ENCODE measurements at places on chromosomes 5 and 9. TPM values are rescaled to one million over a fixed set of nuclear protein-coding genes. Genes with fewer than 3 reads are reported as not detected.

GRCh38 chr5:154487541-154487940 lies 9.5 kb upstream of the HAND1 start:
- DNase-seq: no peak

GRCh38 chr5:89769975-89770374 lies 639.6 kb downstream of the CETN3 start:
- DNase-seq: no peak

TAF11L5 gene
- total RNA-seq: not detected

PKD2L2 gene
- total RNA-seq: not detected

DNA sequence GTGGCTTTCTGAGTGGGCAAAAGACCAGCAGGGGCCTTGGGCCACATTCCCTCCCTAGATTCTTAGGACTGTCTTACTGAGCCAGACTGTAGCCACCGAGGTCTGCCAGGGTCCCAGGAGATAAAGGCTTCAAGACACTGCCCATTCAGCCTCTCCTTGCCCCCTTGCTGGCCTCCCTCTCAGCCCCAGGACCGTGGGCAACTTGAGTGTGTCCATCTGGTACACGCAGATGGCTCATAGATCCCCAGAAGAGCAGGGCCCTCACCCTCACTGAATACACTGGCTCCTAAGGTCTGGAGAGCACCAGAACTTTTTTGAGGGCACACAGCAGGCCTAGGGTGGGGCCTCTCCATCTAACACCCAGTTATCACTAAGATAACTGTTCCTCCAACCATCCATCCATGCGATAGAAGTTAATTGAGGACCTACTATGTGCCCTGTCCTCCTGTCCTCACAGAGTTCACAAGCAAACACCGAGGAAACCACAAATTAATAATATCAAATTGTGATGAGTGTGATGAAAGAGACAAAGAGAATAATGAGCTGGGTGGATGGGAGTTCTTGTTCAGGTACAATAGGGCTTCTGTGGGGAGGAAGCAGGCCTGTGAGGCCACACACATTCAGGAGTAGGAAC lies 4.9 kb upstream of the PDGFRB start:
- no peak for DNase-seq

DNA sequence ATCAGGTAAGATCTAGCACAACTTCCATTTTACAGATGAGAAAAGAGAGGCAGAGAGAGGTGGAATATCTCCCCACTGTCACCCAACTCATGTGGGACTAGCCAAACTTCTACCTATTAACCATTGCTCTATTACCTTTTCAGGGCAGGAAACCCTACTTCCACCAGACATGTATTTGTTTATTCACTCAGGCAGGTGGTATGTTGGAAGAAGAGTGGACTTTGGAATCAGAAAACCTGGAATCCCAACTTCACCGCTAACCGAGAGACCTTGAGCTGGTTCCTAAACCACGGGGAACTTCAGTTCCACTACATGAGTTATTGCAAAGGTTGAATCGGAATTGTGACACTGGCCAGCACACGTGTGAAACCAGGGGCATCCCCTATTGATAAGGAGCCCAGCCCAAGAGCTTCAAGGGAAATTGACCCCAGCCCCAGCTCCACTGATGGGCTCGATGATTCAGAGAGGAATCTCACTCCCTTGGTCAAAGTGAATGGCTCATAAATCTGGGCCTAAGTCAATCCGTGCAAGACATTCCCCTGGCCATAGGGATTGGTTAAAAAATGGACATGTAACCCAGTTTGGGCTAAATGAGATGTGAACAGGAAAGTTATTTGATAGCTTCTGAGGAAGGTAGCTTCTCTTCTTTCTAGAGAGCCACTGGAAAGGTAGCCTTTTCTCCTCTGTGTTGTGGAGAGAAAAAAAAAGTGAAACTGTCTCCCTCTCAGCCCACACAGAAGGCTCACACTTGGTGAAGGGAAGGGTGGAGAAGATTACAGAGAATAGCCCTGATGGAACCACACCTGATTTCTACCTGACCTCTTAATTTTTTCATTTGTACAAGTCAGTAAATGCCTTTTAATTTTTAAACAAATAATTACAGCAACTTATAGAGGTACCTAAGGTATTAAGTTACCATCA lies 5.5 kb upstream of the GLIS3 start:
- peak; percentile 41 for DNase-seq

GRCh38 chr9:135489188-135489906 lies 9.8 kb downstream of the PPP1R26 start:
- DNase-seq: no peak

DNA sequence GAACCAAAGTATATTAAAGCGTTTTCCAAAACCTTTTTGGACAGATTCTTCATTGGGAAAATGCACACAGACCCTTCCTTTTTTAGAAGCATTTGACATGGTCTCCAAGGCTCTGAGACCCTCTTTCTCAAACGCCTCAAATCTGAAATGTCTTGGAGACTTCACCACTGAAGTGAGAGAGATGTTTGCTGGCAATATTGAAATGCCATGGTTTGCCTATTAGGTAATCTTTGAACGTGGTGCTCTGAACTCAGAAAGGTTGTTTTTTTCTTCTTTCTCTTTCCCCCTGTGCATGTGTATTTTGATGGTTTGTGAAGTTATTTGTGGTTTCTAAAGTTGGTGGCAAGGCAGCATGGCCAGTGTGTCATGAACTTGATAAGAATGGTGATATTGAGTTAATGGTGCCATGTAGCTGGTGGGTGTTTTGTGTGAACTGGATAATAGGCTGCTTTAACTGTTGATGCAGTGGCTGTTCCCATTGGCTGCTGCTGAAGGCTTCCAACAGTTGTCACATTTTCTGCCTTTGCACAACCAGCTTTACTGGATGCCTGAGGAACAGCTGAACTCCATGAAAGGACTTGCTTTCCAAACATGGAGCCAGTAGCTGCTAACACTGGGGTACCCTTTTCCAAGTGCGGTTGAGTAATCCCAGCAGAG lies 1.7 kb downstream of the PALM2AKAP2 start:
- no peak for DNase-seq

SPATA31D4 gene
- not detected for total RNA-seq

PNPLA7 gene
- total RNA-seq: 51.3 TPM

All from stomach (tissue), 19 donors.